ENCODE measurements at places on chromosomes 1 and 21.

- DNase-seq: no peak
These were observed 4.4 kb downstream of the LBR start for GRCh38 chr1:225423518-225423855.

DNA sequence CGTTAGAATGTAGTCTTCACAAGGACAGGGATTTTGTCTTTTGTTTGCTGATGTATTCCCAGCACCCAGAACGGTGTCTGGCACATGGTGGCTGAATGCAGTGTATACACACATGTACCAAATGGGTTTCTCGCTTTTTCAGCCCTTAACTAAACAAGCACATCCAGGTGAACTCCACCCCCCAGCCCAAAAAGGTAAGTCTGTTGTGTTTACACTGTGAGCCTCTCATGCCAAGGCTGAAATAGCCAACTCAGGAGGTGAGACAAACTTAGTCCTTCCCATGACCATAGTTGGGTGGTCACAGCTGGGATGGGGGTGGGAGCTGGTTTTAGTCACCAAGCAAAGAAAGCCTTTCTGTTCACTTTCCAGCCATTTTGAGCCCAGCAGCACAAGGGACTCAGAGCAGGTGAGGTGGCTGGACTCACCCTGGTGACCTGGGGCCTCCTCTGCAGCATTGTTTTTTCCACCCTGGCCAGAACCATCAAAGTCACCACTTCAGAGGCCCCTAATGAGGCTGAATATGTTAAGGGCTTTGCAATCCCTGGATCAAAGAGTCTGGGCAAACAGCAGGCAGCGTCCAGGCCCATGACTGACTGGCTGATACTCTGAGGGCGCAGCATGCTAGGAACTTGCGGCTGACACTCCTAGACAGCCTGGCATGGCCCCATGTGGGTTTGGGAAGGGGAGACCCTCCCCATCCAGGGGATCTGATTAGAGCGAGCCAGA lies 8.7 kb downstream of the TENT5B start:
- DNase-seq: no peak

DNA sequence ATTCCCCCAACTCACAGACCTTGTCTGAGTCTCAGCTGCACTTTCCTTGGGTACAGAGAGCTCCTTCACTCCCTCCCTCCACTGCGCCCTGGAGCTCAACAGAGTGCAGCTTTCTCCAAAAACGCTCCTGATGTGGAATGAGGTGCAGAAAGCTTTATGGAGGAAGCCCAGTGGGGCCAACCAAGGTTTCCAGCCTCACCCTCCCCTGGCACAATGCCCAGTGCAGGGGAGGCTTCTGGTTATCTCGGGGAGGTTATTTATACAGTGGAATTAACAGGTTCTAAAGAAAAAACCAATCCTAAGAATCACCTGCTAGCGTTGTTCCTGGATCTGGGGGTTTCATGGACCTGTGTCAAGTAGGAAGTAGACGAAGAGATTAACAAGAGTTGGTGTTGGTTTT lies at the start of gene ITLN1:
Gene ITLN1 (minus strand): TSS at position 139 of the 400 bp plus-strand sequence. CDS start 303 bp downstream, outside the sequence.
- no peak for DNase-seq

DNA sequence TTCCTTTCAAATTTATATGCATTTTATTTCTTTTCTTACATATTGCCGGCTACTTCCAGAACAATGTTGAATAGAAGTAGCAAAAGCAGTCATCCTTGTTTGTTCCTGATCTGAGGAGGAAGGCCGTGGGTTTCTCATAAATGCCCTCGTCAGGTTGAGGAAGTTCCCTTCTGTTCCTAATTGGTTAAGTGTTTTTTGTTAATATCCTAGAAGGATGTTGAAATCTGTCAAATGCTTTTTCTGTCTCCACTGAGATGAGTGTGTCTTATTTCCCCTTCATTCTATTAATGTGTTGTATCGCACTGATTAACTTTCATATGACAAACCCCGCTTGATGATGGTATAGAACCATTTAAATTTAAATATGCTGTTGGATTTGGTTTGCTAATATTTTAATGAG lies 15.4 kb downstream of the TTLL10 start:
- DNase-seq: no peak

DNA sequence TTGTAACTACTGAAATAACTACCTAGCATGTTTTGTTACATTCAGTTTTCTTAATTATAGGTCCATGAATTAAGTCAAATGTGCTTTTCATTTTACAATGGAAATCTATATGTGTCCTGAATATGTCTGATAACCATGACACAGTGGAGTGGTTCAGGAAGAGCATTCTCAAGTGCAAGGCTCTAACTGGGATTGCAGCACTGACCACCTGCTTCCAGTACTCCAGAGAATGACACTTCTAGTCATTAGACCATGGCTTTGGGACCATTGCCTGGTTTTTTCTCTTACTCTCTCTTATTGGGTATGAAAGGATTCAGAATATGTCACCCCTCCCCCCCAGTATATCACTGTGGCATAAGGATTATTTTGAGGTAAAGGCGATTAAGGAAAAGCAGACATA lies 204.9 kb upstream of the CACYBP start:
- DNase-seq: no peak

DNA sequence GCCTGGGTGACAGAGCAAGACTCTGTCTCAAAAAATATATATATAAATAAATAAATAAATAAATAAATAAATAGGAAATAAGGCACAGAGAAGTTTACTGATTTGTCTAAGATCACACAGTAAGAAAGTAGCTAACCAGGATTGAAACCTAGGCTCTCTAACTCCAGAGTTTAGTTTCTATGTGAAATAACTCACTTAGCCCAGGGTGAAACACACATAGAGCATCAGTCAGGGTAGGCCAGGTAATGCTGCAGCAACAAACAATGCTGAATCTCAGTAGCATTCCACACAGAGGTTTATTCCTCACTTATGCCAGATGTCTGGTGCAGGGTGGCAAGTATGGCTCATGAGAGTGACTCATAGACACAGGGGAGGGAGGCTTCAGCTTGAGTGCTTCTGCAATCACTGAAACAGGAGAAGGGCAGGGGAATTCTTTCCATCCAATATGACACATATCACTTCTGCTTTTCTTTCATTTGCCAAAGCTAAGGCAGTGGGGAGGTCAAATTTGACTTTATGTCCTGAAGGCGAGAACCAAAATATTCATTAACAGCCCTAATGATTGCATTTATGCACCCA lies 37.1 kb upstream of the KANK4 start:
- peak; percentile 29 for DNase-seq

DNA sequence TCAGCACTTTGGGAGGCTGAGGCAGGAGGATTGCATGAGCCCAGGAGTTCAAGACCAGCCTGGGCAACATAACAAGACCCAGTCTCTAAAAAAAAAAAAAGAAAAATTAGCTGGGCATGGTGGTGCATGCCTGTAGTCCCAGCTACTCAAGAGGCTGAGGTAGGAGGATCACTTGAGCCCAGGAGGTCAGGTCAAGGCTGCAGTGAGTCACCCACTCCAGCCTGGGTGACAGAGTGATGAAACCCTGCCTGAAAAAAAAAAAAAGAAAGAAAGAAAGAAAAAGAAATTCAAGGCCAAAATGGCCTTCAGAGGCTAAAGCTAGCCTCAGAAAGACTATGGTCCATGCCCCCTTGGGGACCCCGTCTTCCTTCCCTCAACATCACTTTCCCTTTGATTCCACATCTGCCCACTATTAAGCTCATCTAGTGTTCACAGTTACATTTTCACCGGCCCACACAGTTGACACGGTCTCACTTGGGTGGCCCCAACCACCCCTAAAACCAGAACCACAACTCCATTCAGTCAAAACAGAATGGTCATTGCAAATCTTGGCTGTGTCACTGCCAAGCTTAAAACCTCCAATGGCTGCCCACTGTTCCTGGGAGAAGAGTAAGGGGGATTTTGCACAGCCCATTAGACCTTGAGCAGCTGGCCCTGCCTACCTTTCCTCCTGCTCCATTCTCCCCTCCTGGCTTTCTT lies 2.1 kb upstream of the CAPN8 start:
- no peak for DNase-seq

- no peak for DNase-seq
These were observed 2.9 kb upstream of the CLIC4 start for GRCh38 chr1:24742090-24742938.

GRCh38 chr1:117135329-117135728 lies 13.8 kb upstream of the TRIM45 start:
- no peak for DNase-seq

- no peak for DNase-seq
These were observed 168.5 kb upstream of the ZC3H12A start for GRCh38 chr1:37305841-37306240.

GRCh38 chr1:166785987-166786386 lies 53.3 kb upstream of the POGK start:
- no peak for DNase-seq

- no peak for DNase-seq
These were observed 10.5 kb downstream of the NCMAP start for GRCh38 chr1:24566236-24566867.

DNA sequence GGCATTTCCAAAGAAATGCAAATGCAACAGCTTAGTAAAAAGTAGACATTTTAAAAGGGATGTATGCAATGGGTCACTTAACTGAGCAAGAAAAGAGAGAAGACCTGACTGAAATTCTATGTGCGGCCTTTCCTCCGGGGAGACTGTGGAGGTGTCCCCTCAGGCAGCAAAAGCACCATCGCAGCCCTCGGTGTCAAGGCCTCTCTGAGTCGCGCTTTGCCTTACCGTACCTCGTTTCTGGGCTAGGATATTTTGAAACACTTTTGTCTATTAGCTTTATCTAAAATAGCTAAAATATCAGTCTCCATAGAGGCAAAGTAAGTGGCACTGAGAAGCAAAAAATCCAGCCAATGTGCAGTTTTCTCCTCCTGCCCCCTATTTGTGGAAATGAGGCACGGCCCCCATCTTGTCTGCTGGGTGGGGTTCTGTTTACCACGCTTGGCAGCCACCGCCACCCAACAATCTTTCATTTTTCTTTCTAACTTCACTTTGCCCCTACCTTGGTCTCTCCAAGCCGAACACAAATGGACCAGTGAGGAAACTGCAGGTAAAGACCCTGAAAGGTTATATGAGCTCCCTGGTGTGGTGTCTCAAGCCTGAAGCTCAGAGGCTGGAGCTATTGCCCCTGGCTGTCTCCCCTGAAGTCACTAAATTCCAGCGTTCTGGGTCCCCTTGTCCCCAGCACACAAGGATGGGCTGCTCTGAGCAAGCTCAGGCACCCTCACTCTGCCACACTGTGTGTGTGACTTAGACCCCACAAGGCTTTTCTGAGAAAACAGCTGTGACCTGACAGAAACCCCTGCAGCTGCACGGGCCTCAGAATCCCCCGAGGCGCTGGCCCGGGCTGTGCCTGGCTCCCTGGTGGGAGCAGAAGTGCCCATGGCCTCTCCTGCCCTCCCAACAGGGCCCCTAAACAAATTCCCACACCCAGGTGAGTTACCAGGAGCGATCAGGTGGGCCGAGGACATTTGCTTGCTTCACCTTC lies 1.6 kb downstream of the CD247 start:
- DNase-seq: no peak

GRCh38 chr1:192476802-192477298 lies 98.7 kb upstream of the RGS1 start:
- no peak for DNase-seq

GRCh38 chr1:22533244-22533895 lies 29.9 kb upstream of the EPHA8 start:
- no peak for DNase-seq

DNA sequence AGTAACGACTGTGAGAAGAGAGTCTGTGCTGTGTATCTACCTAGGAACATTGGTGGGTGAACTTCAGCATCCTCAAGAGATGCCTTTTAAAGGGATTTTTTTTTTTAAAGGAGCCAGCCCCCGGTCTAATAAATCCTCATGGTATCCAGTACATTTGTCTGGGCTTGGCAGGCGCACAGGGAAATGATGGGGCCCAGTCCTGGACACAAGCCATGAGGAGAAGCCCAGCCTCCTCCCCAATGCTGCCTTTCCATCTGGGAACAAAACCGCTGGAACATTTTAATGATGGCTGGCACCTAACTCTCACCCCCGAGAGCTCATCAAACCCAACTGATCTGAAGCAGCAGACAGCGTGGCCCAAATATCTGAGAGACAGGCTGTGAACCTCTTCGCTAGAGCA lies 64.2 kb downstream of the ACOT7 start:
- DNase-seq: no peak

DNA sequence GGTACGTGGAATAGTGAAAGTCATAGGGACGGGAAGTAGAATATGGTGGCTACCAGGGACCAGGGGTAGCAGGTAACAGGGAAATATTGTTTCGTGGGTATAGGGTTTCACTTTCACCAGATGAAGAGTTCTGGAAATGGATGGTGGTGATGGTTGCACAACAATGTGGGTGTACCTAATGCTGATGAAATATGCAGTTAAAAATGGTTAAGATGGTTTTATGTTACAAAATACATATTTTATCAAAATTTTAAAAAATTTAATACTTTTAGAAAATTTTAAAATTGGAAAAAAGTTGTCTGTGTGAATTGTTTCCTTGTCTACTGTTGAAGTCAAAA lies 55.5 kb upstream of the TLR5 start:
- no peak for DNase-seq

- no peak for DNase-seq
These were observed 33.1 kb downstream of the PTP4A2 start for GRCh38 chr1:31905093-31905509.

GRCh38 chr1:165298203-165298820 lies 58.2 kb downstream of the LMX1A start:
- no peak for DNase-seq

DNA sequence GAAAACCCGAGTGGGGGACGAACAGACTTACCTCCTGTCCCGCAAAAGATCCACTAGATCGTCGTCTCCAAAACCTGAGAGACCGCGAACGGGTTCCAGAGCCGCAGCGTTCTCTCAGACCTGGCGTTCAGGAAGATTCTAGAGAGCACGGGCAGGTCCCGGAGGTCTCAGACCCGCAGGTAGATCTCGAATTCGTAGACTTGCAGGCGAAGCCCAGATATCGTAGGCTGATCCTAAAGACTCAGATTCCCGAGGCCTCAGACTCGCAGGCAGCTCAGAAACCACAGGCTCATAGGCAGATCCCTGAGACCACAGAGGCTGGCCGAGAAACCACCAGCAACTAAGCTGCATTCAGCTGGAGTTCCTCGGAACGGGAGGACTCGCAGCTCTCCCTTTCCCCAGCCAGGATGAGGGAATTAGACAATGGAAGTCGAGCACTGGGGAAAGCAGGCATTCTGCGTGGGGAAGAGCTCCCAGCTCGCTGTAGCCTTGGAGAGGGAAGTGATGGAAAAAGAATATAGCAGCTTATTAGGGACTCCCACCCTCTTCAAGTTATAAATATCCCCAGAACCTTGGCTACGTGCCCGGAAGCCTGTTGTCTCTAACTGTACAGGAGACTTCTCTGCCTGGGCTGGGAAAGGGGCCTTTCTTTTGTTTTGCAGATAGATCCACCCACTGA lies at the start of gene ZNF436:
Gene ZNF436 (minus strand): TSS at position 502 of the 679 bp plus-strand sequence. CDS start 1,831 bp downstream, outside the sequence.
- DNase-seq: peak; percentile 82

DNA sequence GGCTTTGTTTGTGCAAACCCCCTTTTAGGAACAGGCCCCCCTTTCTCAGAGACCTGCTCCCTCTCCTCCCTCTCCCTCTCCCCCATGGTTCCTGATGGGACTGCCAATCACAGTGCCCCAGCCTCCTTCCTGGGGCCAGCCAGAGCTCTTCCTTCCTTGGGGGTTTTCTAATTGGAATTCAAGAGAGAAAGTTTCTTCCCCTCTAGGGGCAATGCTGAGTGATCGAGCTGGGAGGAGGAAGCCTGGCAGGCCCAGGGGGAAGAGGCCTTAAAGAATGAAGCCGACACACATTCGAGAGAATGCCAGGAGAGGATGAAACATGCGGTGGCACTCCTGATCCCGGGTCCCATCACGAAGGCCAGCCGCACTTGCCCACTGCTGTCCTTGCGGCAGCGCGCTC lies 21.3 kb upstream of the COL16A1 start:
- no peak for DNase-seq
